ENCODE measurements at places on chromosomes 7 and 10.

DNA sequence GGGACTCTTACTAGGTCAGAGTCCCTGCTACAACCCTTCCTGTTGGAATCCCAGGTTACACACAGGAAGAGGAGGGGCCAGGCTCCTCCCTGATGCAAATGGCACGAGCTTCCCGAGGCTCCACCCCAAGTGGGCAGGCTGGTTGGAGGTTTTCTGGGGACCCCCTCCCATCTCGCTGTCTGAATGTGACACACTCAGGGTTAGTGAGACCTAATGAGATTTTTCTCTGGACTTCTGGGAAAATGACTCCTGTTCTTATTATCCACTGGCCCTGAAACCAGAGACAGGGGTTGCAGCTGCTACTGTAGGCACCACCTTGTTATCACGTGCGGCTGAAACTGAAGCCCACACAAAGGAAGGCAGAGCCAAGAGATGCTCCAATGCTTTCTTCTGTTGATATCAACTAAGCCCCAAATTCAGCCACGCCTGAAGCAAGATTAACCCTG, 103.3 kb downstream of the FAM107B start:
- DNase-seq, result no peak

DNA sequence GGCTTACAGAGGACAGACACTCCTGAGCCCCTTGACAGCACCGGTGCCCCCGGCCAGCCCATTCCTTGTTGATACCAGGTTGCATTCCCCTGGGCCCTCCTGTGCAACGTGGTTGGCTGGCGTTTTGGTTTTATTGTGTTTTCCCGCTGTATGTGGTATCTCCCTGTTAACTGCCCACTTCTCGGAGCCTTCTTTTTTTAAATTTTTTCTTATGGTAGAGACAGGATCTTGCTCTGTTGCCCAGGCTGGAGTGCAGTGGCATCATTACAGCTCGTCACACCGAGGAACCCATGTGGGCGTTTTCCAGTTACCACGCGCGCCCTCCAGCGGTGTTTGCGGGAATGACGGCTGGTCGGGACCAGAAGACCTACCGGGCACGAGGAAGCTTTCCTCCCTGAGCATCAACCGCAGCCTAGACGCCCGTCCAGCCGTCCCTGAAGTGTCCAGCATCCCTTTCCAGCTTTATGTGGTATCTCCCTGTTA, 16.9 kb upstream of the ZFAND2A start:
- peak; percentile 81 for DNase-seq

- DNase-seq, result no peak
Measured at GRCh38 chr10:104650072-104650471, 9.0 kb downstream of the SORCS3 start.

- DNase-seq, result no peak
Measured at GRCh38 chr10:71309919-71310318, 9.1 kb upstream of the SLC29A3 start.

DNA sequence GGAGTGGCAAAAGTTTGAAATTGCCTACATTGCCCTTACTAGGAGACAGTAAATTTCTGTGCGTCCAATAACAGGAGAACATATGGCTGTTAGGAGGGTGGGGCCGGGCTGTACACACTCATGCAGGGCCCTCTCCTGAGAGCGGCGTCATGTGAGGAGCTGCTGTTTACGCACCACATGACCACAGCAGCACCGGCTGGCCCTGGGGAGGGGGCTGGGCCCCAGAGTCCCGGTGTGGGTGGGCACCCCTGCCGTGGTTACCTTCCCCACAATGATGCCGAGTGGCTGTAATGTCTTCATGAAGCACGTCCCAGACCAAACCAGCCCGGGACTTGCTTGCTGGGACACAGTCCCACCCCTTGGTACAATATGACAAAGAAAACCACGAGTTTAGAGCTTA, 308.7 kb downstream of the DNAJB6 start:
- no peak for DNase-seq

DNA sequence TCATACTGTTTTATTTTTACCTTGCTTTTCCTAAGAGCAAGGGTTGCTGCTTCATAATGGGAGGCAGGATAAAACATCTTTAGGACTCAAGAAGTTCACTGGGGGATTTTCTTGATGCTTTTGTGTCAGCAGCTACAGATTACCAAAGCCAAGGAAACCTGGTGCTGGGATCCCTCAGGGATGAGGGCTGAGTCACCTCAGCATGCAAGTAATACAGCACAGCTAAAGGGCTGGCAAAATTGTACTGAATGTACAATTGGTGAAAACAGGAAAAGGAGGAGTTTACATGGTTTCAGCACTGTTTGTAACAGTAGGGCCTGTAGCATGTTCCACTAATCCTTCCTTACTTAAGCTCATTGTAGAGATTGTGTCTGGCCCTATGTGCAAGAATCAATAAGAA, 1056.8 kb downstream of the SORCS1 start:
- DNase-seq, result no peak

DNA sequence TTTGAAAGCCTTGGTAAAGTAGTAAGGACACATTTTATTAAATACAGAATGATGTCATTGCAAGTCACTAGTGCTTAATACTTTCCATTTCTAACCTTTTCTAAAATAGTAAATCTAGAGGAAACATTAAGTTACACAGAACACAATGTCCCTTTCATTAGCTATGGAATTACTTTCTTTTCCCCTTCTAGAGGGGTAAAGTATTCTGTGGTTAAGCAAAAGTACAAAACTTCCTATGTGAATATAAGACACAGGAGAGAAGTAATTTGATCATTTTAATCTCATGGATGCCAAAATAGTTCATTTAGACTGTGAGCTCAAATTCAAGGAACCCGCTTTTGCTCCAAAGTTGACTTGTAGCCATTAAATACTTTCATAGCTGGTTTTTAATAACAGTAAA, 49.8 kb downstream of the SEMA3E start:
- no peak for DNase-seq

DNA sequence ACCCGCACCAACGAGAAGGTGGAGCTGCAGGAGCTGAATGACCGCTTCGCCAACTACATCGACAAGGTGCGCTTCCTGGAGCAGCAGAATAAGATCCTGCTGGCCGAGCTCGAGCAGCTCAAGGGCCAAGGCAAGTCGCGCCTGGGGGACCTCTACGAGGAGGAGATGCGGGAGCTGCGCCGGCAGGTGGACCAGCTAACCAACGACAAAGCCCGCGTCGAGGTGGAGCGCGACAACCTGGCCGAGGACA, 1.6 kb downstream of the VIM start:
- DNase-seq, result no peak

DNA sequence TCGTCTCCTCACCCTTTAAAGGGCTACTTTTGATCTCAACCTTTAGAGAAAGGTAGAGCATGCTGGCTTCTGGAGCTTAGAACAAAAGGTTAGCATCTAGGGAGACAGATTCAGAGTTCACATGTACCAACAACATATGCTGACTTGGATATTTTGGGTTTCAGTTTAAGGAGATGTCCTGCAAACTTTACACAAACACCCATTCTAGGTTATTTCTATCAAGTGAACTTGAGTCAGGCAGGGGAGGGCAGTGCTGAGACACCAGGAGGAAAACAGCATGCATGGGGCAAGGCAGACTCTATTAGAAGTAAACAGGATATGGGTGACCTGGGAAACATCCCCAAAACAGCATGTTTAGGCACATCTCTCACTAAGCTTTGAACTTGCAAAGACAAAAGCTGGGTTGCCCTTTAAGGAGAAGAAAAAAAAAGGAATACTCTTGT, 43.8 kb downstream of the ARL4A start:
- DNase-seq, result no peak

GRCh38 chr10:13971601-13972475, 358.9 kb downstream of the FRMD4A start:
- DNase-seq, result no peak

GRCh38 chr10:132626761-132627665, 89.4 kb downstream of the INPP5A start:
- DNase-seq, result no peak

DNA sequence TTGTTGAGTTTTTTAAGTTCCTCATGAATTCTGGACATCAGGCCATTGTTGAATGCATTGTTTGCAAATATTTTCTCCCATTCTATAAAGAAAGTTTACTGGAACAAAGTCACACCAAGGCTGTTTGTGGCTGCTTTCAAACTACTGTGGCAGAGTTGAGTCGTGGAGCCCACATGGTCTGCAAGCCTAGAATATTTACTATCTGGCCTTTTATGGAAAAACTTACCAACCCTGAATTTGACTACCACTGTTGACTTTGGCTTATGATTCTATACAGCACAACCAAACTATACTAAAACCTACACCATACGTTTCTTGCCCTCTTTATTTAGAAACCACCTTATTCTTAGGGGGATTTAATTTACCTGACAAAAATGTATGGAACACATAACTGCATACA, 239.1 kb downstream of the KCNMA1 start:
- no peak for DNase-seq

DNA sequence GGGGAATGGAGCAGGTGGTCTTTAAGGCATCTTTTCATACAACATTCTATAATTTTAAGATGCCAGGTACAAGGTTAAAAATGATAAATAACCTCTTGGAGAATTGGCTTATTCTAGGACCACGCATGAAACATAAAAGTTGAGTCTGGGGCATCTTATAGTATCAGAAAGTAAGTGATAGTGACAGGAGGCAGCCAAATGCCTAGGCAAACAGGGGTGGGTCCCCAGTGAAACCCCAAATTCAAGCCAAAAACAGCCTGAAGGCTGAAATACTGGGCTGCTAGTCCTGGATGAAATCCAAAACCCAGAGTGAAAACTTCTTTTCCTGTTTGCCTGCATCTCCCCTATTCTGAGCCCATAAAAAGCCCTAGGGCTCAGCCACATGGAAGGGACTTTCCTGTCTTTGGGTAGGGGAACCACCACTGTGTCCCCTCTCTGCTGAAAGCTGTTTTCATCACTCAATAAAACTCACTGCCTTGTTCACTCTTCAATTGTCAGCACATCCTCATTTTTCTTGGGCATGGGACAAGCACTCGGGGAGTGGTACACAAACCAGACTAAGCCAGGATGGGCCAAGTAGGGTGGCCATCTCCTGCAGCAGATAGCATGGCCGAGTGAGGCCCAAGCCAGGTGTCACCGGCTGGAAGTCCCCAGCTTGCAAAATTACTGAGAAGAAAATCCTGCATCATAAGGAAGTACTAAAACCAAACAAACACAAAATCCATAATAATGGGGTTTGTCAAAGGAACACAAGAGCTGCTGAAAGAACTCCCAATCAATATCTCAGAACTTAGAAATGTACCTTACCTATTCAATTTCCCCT, 241.6 kb upstream of the GALNT17 start:
- DNase-seq, result no peak

DNA sequence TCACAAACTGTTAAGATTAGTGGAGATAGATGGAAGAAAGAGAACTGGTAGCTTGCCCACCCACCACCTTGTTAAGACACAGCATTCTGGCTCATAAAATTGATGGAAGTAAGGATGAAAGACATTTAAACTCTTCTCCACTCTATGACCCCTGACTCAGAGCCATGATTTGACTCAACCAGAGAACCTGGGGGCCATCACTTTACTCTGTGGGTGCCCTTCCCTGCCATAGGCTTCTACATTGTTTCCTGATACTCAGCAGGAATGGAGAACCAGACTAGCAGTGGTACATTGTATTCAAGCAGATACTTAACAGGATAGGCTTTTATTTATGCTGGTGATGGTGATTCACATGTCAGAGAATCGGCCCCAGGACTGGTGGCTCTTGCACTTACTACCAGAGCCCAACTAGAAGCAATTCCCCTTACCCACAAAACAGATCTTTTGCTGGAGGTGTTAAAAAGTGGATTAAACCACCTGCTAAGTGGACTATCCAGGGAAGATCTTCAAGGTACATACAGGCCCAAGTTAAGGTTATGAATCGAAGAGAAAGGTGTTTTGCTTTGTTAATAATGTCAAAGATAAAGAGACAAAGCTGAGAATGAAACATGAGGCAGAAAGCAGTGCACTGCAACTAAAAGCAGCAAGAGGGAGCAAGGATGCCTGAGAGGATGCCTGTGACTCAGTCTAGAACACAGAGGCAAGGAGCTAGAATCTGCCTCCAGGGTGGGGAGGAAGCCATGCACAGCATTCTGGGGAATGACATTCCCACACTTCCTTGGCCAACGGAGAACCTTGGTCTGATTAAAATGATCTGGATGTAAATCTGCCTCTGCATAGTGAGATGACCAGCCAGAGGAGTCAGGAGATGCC, 36.0 kb upstream of the GLI3 start:
- no peak for DNase-seq

DNA sequence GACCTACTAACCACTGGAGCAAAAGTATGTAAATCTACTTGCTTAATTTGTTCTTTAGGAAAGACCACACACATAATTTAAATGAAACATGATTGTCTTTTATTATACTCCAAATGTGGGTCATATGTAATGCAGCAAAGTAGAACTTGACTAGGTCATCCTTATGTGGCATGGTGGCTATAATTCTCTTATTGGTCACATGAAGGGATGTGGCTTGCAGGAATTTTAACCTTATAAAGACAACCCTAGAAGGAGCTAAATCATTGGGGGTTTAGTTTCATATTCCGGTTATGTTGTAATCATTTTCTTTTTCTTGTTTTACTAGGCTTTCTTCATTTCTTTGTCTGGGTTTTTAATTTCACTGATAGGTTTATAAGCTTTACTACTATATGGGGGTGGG, 93.9 kb downstream of the SEPTIN7 start:
- no peak for DNase-seq

- no peak for DNase-seq
Measured at GRCh38 chr7:84948634-84949033, 238.2 kb downstream of the SEMA3D start.

DNA sequence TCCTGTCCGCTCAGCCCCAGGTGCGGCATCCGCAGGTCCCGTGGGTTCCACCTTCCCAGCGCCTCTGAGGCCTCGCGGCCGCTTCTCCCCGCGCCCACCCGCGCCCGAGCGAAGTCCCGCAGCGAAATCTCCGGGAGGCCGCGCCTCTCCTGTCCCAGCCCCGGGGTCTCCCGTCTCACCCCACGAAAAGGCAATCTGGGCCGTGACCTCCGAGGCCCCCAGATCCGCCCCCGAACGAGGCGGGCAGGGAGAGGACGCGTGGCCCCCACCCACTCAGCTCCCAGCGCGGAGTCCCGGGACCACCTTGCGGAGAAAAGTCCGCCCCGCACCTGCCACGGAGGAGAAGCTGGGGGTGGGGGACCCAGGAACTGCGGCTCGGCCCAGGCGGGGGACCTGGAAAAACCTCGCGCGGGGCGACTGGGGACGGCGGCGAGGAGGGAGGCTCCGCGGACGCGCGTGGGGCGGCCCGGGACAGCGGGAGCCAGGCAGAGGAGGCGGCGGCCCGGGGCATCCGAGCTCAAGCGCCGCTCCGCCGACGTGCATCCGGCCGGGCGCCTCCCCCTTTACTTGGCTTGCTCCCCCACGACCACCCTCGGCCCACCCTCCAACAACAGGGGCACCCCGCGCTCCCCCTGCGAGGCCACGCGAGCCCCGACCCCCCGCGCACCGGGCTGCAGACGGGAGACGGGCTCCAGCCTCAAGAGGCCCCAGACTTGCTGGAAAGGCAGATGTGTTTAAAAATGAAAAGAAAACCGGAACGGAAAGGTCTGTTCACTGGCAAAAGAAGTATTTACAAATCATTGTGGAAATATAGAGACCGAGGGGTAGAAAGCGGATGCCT, 33.0 kb upstream of the RNF32 start:
- no peak for DNase-seq

Data from activated naive CD4-positive, alpha-beta T cell treated with anti-CD3 and anti-CD28 coated beads, Interleukin-2, amount 50 U/mL, for 72 hours (primary cell).